ENCODE measurements at places on chromosomes 5 and 9. TPM values are rescaled to one million over a fixed set of nuclear protein-coding genes. Genes with fewer than 3 reads are reported as not detected.

Gene SLIT3
- not detected for total RNA-seq

Gene PCDH12
- total RNA-seq = 0.05 TPM

Gene SLC26A2
- total RNA-seq = 25.6 TPM

Gene JAKMIP2
- 0.69 TPM for total RNA-seq

Gene MRPL50
- 34.7 TPM for total RNA-seq

Gene CEL
- 0.26 TPM for total RNA-seq

Gene NR3C1
- 22.5 TPM for total RNA-seq

Gene GARIN3
- total RNA-seq = not detected

Gene AGXT2
- total RNA-seq = not detected

Gene SCGB3A1
- total RNA-seq = not detected

All from NCI-H460 (cell line).